CD4-positive, alpha-beta T cell treated with Interleukin-21 for 1 hour (primary cell): ENCODE measurements at places on chromosomes 13 and 19.
A peak's percentile ranks its signal among the peaks of the same experiment; 100 is the strongest.

DNA sequence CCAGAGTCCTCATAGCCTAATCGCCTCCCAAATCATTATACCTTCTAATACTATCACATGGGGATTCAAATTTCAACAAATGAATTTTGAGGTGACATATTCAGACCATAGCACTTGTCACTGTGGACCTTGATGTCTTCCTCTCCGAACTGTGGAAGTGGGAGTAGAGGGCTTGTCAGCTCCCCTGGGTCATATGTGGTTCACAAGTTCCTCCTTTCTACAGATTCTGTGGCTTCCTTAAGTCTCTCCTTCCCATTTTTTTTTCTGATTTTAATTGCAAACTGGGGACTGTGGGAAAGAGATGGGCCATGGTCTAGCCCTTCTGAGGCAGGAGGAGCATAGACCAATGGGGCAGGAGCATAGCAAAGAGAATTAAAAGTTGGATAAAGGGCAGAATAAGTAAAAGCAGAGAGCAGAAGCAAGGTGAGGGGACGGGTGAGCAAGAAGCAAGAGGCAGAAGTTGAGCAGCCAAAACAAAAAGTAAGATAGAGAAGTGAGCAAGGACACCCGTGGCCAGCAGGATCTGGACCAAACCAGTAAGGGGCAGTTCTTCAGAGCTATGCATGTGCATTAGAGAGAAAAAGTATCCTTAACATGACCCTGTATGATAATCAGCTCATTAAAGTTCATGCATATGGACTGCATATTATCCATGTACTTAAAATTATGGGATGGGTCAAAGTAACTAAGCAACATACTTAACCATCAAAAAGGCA lies 2.6 kb upstream of the SIGLEC7 start:
- DNase-seq = no peak

DNA sequence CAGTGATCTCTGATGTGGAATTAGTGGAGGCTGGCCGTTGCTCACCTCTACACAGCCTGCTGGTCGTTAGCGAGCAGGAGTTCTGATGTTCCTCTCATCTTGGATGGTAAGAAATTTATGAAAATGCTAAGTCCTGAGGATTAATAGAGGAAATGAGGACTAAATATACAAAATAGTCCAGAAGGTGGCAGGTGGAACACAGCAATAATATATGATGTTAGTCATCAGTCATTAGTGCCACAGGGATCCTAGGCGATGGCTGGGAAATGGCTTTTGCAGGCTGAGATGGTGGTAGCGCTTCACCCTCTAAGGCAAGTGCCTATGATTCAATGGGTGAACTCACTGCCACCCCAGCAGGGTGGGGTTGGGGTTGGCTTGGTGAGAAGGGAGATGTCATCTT lies 338.6 kb upstream of the TMTC4 start:
- no peak for DNase-seq

GRCh38 chr19:29681422-29682235 lies 16.4 kb downstream of the PLEKHF1 start:
- DNase-seq = no peak

DNA sequence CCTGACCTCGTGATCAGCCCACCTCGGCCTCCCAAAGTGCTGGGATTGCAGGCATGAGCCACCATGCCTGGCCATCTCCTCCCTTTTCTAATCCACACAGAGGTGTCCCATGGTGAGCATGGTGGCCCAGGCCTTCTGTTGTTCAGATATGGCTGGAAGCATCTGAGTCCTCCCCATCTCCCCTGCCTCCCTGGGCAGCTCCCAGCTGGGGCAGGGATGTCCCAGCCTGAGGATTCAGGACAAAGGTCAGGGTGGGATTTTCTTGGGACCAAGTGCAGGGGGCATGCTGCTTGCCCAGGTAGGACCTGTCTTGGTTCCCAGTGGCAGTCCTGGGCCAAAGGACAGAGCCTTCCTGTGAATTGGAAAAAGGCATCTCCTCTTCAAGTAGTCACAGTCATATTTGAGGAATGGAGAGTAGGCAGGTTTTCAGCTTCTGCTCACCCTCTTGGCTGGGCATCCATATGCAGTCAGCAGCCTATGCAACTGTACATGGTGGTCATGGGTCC lies 10.8 kb downstream of the ADGRE2 start:
- no peak for DNase-seq

DNA sequence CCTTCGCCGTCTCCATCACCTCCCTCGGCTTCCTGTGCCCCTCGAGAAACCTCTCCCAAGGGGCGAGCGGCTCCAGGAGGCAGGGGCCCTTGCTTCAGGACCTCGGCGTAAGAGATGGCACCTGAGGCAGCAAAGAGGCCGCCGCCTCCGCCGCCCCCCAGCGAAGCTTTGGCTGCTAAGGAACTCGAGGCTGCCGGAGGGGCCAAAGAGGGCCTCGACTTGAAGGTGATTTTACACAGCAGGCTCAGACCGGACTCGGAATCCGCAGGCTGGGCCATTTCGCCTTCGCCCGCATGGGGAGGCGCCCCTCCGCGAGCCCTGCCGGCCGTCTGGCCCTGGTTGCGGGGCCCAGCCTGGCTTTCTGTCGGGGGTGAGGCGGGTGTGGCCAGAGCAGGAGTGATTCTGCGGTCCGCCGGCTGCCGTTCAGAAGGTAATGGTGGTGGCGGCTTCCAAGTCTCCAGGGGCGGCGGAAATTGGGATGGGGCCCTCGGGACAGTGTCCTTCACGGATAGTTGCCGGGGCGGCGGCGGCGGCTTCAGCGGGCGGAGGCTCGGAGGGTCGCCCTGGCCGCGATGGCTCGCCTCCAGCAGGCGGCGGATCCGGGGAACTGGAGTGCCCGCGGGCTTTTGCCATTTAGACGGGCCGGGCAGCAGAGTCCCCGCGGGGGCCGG lies 1.4 kb downstream of the GGN start:
- no peak for DNase-seq

DNA sequence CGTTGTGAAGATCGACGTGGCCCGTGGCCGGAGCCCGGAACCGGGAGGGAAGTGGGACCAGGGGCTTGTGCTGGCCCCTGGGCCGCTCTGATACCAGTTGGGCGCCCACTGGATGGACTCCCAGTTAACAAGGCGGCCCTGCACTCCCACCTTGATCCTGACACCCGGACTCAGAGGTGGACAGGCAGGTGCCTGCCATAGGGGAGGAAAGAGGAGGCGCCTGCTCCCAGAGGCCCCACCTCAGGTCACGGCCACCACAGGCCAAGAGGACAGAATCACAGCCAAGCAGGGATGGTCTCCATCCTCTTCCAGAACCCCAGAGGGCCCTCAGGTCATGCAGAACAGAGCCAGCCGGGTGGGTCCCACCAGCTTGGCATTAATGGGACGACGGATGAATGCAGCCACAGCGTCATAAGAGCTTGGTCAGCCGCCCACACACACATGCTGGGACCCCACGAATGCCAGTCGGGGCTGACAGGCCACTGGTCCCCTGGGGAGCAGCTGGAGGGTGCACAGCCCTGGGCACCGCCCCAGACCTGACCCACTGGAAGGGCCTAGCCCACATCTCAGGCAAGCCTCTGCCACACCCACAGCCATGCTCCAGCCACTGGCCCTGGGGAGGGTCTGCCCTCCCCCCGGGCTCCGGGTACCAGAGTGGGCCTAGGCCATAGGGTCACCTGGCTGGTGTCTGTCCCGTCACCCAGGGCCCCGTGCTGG lies 9.6 kb upstream of the KLF16 start:
- DNase-seq = no peak

DNA sequence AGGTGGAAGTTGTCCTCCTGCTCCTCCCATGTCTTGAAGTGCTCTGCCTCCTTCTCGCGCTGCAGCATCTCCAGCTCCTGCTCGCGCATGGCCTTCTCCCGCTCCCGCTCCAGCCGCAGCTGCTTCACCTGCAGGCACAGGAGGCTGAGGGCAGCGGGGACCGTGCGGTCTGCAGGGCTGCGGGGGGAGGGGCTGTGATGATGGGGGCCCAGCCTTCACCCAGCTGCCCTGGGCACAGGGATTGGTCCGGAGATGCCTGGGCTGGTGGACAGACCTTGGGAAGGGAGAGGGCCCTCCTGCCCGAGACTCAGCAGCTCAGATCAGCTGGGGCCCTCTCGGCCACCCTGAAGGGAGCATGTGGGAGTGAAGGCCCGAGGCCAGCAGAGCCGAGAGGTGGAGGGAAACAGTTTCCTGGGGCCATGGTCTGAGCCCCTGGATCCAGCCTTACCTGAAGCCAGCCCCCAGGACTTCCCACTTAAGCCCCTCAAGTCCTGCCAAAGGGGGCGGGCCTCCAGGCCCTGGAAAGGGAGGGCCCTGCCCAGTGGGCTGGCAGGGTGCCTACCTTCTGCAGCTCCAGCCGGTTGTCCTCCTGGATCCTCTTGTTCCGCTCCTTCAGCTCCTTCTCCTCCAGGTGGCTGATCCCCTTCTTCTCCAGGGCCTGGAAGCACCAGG lies 6.3 kb downstream of the CACTIN start:
- DNase-seq = no peak

- DNase-seq = no peak
These were observed 64.4 kb downstream of the POSTN start for GRCh38 chr13:37534181-37534580.

DNA sequence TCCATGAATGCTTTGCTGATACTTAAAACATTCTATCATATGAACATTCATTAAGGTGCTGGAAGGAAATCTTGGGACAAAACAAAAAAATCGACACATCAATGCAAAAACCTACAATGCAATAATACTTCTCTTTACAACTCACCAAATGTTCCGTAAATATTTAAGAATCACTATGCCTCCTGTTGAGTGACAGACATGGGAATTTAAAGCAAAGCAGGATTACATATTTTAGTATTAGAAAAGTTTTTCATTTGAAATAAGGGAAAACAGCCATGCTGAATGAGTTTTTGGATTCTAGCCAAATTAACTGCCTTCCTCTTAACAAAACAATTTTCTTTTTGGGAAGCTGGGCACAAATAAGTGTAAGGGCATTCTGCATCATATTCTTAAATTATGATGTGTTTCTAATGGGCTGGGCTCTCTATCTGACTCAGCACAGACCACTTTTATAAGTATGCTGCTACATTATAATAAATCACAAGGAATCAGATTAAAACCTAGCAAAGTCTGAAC lies 93.7 kb downstream of the RBM26 start:
- no peak for DNase-seq

- peak; percentile 81 for DNase-seq
These were observed 2.1 kb downstream of the CILP2 start for GRCh38 chr19:19540064-19540714.

- DNase-seq = no peak
These were observed 214.5 kb downstream of the TEX29 start for GRCh38 chr13:111534751-111535522.

- DNase-seq = no peak
These were observed 452 bp upstream of the PSMD8 start for GRCh38 chr19:38373907-38374331.

- DNase-seq = no peak
These were observed 7.1 kb downstream of the ARGLU1 start for GRCh38 chr13:106560821-106561220.

GRCh38 chr19:45547211-45547770 lies 37.3 kb downstream of the OPA3 start:
- DNase-seq = no peak

DNA sequence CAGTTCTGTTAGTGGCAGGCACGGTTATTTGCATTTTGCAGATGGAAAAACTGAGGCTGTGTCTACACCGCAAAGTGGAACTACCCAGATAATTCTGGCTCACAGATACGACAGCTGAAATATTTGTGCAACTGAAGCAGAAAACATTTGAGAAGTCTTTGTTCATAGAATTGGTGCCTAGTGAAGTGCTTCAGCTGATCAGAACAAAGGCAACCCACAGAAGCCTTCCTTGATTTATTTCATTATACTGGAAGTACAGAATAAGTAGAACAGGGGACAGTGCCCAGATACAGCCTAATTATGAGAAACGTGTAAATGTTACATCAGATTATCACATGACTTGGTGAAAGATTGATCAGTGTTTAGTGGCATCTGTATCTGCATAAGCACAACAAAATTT lies 73.4 kb upstream of the RAP2A start:
- no peak for DNase-seq

DNA sequence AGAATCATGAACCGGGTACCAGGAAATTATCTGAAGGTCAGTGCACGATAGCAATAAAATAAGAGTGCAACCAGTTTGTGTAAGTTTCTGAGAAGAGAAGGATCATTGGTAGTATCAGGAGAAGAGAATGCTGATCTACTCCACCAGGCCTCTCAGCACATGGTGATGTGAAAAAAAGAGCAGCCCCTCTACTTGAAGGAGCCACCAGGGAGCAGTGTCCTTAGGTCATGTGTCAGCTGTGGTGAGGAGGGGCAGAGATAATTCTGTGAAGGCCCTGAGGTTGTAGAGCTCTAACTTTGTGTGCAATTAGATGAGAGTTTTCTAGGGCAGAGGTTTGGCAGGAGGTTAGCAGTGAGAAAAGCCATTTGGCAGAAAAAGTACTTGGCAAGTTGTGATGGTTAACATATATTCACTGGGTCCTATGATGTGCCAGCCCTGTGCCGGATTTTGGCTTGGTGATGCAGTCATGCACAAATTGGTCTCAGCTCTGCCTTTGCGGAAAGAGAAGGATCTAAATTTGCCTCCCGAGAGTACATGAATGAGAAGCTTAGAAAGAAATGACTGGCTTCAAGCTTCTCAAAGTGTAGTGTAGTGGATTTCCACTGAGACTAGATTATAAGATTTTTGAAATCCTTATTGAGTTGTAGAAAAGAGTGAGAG lies 19.2 kb upstream of the ZC3H13 start:
- DNase-seq = no peak

- no peak for DNase-seq
These were observed 23.7 kb upstream of the CERS4 start for GRCh38 chr19:8185343-8186068.

DNA sequence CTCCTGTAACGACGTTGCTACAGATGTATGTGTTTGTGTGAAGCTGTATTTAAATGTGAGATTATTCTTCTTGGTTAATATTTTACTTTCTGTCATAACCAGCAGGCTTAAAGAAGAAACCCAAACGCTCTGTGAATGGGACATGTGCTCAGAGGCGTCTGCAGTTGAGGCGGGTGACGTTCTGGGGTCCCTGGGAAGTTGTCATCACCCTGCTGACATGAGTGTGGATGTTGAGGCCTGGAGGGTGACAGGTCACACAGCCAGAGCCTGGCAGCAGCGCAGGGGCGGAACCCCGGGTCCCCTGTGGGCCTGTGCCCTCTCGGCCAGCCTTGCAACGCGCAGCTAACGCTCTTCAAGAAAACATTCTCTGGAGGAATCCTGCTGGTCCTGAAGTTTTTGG lies 16.6 kb downstream of the RASA3 start:
- DNase-seq = no peak
